ENCODE measurements at places on chromosomes 16 and 17.

- DNase-seq: no peak
Observed at GRCh38 chr17:876272-876671, 94.1 kb downstream of the MRM3 start.

DNA sequence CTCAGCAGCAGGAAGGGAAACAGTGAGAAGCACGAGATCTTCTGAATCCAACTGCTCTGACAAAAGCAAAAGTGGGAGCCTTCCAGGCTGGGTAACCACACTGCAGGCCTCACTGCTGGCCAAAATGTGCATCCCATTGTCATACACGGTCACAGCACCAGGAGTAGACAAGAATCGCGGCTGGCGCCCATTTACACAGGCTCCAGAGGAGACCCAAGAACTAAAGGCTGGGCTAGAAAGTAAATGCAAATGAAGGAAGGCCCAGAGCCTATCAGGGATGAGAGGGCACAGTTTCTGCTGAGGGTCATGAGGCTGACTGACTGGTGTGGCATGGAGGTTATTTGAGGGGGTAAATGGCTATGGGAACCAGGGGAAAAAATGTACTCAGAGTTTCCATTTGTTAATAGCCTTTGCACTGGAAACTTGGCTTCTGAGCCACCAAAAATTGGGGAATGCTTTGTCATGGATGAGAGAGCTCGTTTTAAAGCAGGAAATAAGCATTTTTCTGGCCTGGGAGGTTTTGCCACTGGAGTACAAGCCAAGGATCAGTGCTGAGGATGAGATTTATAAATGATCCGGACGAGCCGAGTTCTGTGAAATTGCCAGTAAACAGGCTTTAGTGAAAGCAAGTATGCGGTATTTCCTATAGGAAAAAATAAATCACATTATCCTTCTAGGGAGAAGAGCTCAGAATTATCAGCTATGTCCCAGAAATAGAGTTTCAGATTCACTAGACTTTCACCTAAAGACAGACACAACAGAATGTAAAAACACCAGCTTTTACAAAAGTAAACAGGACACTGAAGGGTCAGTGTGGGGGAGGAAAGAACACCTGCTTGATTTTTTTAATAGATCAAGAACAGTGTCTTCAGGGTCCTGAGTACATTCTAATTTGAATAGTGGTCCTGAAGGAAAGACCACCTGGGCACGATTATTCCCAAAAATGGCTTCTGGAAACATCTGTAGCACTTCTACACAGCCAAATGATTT lies 66.9 kb upstream of the GSG1L start:
- DNase-seq: no peak

- DNase-seq: peak; percentile 63
Observed at GRCh38 chr16:56551796-56552738, 12.8 kb upstream of the MT4 start.

DNA sequence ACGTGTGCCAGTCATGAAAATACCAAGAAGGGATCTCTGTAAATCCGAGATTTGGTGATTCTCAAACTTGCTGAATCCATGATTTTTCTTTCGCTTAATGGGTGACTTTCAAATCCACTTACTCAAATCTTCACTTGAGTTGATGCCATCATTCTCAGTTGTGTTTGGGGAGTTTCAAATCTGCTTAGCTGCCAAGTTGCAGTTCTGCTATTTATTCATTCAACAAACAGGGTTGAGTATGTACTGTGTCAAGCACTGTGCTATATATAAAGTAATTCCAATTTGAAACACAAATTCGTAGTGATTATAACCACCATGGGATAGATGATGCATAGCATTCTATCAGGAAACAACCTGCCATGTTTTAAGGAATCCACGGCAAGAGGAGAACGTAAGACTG lies 394.3 kb downstream of the CDH13 start:
- DNase-seq: no peak

- DNase-seq: no peak
Observed at GRCh38 chr16:7615565-7615964, 282.9 kb downstream of the RBFOX1 start.

DNA sequence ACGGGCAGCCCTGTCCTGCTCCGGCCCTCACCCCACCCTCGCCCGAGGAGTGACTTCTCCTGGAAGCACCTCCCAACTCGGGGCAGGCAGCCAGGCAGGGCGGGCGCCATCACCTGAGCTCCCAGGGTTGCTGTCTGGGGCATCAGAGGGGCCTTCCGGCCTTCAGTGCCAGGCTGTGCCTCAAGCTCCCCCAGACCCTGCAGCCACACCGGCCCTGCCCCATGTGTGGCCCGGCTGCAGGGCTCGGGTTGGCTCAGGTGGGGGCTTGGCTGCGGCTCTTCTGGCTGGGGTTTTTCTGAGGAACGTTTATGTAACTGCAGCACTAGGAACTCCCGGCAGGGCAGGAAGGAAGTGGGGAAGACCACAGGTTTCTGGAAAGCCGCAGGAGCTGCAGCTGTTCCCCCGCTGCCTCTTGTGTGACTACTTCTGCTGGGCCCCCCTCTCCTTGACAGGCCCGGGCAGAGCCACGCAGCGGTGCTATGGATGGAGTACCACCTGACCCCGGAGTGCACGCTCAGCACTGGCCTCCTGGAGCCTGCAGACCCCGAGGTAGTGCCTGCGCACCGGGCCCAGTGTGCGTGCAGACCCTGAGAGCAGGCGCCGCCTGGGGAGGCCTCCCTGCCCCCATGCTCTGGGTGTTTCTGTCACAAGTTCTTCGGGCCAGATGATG lies 45.6 kb downstream of the PRMT7 start:
- DNase-seq: peak; percentile 24

DNA sequence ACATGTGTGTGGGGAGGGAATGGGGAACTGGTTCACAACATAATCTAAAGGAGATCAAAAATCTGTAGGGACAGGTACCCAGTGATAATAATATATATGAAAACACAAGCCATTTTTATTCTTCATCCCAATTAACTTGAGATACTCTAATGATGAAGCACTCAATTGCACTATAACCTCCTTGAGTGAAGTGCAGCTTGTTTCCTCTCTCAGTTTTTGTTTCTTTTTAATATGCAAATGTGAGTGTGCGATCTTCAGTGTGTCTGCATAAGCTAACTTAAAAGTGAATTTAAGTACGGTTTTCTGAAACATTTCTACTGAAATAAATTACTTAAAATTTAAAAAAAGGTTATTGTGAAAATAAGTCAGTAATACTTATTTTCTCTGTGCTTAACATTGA lies 623.5 kb downstream of the CDH11 start:
- DNase-seq: no peak

DNA sequence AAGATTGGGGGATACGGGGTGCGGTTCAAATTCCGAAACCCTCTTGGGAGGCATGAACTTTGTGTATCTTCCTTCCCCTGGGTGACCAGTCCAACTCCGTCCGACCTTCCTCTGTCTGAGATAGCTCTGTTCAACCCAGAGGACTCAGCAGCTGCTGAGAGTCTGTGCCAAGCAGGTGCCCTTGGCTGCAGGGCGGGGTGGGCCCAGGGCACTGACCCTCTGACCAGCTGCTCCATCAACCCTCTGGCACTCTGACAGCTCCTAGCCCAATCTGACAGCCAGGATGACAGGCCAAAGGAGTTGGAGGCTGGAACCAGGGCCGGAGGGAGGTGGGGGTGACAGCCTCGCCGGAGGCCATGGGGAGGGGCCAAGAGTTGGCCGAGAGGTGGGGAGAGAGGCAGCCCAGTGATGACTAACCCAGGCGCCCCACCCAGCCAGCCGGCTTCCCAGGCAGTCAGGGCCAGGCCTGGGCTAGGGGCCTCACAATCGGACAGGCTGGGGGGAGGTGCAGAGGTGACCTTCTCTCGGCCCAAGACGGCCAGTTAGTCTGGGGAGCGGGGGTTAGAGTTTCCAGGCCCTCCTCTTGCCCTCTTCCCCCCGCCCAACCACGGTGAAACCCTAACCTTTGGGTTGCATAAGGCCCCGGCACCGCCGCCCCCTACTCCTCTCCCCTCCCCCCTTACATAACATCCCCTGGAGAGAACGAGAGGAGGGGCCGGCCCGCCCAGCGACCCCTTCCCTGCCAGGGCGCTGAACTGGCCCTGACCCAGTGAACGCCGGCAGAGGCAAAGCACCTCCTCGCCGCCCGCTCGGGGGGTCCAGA lies 5.0 kb upstream of the TLCD2 start:
- DNase-seq: no peak

DNA sequence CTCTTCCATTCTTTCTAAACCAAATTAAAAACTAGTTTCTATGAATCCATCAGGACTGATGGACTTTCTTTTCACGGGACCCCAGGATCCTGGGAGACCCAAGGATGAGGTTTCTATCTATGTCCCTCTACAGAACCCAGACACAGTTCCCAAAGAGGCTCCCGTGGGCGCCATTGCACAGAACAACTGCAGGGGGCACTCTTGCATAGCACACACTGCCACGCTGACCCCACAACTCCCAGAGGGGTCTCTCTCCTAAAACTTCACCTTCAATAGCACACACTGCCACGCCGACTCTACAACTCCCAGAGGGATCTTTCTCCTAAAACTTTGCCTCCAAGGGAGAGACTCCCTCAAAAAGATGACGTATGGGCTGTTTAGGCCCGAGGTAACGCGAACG lies 9.0 kb downstream of the ABR start:
- DNase-seq: no peak

DNA sequence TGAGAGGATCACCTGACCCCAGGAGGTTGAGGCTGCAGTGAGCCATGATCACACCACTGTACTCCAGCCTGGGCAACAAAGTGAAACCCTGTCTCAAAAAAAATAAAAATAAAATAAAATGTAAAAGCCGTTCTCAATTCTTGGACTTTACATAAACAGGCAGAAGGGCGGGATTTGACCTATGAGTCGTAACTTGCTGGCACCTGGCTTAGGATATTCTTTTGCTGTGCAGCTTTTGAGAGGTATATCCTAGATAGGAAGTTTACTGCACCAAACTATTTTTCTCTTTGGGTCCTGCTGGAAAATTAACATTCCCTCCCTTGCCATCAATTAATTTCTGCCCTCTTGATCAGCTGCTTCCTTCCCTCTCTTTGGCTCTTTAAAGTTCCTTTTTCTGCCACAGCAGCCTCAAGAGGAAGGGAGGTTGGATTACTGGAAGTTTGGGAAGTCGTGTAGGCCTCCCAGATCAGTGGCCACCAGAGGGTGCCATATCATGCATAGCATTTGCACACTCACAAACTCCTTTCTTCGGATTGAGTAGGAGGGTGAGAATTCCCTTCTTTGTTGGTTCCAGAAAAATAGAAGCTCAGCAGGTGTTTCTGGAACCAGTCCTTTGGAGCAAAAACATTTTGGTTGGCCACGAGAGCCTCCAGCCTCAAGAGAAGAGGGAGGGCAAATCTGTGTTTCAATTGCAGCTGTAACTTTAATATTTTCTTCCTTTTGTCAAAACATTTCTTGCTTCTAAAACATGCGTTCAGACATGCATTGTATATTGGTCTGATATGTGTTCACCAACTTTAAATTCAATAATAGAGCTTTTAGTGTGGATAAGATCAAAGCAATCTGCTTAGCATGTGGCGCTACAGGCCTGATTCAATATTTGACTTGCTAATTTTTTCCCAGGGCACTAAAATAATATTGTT lies 147.3 kb downstream of the CCDC182 start:
- DNase-seq: peak; percentile 42

GRCh38 chr17:17314501-17315071 lies 11.4 kb downstream of the NT5M start:
- DNase-seq: no peak

DNA sequence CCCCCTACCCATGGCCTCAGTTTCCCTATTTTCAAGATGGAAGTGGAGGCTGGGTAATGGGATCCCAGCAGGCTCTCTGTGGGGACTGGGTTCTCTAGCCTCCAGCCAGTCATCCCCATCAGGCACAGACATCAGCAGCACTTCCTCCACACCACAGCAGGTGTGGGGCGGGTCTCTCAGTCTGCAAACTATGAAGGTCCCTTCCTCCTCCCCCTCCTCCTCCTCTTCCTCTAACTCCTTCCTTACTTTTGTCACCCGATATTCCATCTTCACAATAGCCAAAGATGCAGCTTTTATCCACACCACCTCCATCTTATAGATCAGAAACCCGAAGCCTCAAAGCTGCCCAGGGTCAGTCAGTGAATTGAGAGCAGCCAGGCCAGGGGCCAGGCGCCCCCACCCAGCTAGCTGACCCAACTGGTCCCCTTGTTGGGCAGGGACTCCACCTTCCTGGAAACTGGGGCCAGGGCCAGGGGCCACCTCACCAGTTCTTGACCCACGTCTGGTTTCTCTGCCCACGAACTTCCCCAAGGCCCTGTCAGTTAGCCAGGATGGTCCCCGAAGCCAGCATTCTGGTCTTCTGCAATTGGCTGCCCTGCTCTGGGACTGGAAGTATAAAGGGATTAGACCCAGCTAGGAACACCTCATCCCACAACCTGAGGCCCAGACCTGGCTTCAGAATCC lies 2.5 kb downstream of the FAM83G start:
- DNase-seq: peak; percentile 34

GRCh38 chr17:79948945-79949655 lies 86.6 kb downstream of the TBC1D16 start:
- DNase-seq: no peak

- no peak for DNase-seq
Observed at GRCh38 chr17:48071654-48072053, 23.5 kb downstream of the NFE2L1 start.

GRCh38 chr16:72099377-72099818 lies 5.8 kb downstream of the DHX38 start:
- peak; percentile 67 for DNase-seq

- DNase-seq: no peak
Observed at GRCh38 chr16:2162676-2163118, 7.1 kb downstream of the TRAF7 start.

All from OCI-LY7 (cell line).